ENCODE measurements at places on chromosomes 6 and 20.

- no peak for DNase-seq
Observed at GRCh38 chr6:4912559-4912958, 91.3 kb downstream of the RPP40 start.

GRCh38 chr6:38955861-38956260, 92.7 kb upstream of the GLP1R start:
- DNase-seq, result no peak

GRCh38 chr6:43784049-43784855, 14.2 kb downstream of the VEGFA start:
- DNase-seq, result no peak

GRCh38 chr6:4819706-4820283, 43.6 kb downstream of the CDYL start:
- DNase-seq, result no peak

GRCh38 chr6:156654919-156655918, 122.0 kb upstream of the ARID1B start:
- no peak for DNase-seq

- DNase-seq, result no peak
Observed at GRCh38 chr6:5084360-5084780, 771 bp upstream of the PPP1R3G start.

GRCh38 chr20:36112112-36112511, 42.4 kb upstream of the EPB41L1 start:
- no peak for DNase-seq

GRCh38 chr6:128723667-128724066, 159.3 kb upstream of the LAMA2 start:
- DNase-seq, result no peak

- DNase-seq, result no peak
Observed at GRCh38 chr6:49666930-49667757, 30.5 kb upstream of the RHAG start.

- DNase-seq, result no peak
Observed at GRCh38 chr6:7216941-7217621, 95.9 kb downstream of the SSR1 start.

DNA sequence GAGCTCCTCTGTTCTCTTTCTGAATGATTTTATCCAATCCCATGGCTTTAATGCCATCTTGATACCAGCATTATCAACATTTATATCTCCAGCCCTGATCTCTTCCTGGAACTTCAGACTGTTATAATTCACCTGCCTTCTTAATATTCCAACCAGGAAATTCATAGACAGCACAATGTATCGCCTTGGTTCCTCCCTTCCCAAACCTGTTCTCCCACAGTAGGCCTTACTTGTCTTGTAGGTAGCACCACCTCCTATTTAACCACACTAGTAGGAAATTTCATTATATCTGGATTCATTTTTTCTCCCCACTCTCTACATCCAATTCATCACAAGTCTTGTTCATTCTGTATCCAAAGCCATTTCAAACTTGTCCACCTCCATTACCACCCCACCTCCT, 106.3 kb upstream of the SHLD1 start:
- DNase-seq, result no peak

- DNase-seq, result peak; percentile 37
Observed at GRCh38 chr6:31901415-31901952, 402 bp downstream of the ZBTB12 start.
